ENCODE measurements at places on chromosomes 2 and 18.

GRCh38 chr2:200308546-200309295, 2.2 kb downstream of the SPATS2L start:
- no peak for DNase-seq

- no peak for DNase-seq
Observed at GRCh38 chr2:204264085-204264553, 281.2 kb upstream of the PARD3B start.

DNA sequence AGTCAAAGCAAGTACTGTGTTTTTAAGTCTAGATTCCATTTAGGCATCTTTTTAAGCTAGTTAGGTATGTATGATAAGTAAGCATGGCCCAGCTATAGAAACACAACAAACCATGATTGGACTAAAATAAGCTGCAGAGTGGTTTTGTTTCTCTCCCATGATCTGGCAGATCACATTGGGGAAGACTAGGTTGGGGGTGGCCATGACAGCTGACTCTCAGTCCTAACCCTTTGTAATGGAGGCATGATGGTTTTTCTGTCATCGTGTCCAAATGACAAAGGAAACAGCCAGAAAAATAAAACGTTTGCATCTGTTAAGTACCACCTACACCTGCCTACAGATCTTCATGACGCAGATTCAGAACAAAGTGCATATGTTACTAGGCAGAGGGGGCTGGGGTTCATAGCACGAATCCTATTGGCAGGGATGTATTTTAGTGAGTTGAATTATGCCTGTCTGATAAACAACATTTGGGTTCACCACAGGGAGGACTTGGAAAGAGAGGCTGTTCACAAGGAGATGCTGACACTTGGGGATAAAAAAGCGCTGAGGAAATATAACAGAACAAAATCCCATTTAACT, 33.8 kb upstream of the GALNT5 start:
- DNase-seq: no peak

DNA sequence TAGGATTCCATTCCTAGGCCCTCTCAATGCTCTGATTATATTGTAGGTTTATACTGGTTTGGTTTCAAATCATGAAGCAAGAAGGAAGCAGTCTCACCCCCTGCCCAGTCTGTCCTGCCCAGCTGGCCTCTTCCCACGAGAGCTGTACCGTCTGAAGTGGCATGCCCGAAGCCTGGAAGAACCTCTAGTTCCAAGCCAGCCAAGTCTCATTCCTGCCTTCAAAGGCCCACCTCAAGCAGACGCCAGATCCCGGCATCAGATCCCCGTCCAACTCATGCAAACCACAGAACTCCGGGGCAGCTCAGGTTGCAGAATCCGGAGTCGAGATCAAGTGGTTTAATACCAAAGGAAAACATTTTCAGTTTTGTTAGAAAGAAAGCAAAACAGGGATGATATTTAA, 234.4 kb downstream of the LPIN1 start:
- no peak for DNase-seq

Data from coronary artery (tissue), 2 donors.